T-helper 17 cell (primary cell): ENCODE measurements at places on chromosomes 2 and 18.

GRCh38 chr2:176188774-176189680, 559 bp downstream of the HOXD1 start:
- DNase-seq = no peak

DNA sequence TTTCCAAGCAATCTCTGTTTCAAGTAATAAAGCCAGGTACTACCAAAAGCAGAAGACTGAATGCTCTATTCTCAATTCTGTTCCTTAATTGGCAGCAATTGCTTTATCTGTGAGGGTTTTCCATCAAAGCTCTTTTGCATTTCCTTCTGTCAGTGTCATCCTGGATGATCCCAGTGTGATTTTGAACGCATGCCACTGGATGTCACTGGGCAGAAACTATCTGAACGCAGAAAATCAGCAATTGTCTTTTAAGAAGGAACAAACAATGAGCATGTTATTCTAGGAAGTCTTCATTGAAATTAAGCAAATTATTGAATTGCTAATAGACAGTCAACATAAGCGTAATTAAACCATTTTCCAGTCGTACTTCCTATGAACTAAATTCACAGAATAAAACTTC, 259.0 kb upstream of the REG3G start:
- DNase-seq = no peak

DNA sequence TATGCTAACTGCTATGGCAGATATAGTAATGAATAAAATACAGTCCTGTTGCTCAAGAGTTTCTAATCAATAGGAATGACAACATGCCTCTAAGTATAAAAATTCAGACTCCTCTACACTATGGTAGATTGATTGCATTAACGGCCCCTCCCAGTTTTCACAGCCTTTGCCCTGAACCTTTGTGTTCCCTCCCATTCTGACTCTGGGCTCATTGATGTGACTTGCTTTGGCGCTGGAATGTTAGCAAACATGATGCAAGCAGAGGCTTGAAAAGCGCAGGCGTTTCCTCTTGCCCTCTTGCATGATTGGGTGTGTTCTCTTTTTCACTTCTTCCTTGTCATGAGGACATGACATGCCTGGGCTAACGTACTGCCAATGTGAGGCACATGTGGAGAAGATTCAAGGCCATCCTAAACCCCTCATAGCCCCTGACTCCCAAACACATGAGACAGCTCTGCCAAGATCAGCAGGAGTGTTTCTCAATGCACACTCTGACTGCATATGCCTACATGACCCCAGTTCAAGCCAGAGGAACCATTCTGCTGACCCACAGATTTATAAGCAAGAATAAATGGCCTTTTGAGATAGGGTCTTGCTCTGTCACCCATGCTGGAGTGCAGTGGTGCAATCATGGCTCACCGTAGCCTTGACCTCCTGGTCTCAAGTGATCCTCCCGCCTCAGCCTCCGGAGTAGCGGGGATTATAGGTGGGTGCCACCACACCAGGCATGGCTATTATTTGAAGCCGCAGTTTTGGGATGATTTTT, 49.7 kb upstream of the CD28 start:
- DNase-seq = no peak

DNA sequence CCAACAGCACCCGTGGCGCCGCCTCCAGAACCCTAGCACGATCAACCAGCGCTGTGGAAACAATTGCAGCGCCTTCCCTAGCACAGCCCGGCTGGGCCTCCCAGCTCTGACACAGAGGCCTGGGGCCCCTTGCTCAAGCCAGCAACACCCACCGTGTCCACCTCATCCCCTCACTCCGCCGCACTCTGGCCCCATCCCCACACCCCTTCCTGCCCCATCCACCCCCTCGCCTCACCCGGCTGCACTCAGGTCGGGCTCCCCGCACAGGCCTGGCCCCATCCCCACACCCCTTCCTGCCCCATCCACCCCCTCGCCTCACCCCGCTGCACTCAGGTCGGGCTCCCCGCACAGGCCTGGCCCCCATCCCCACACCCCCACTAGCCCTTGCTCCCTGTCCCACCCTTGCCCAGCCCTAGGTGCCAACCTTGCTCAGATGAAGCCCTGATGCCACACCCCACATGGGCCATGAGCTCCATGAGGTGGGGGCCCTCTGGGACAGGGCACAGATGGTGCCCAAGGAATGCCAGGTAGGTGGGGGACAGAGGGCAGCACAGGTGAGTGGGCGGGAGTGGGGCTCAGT, 28.7 kb downstream of the KIF1A start:
- no peak for DNase-seq

GRCh38 chr2:46269544-46270273, 27.5 kb upstream of the EPAS1 start:
- no peak for DNase-seq
